ENCODE measurements at places on chromosomes 6 and 20. TPM values are rescaled to one million over a fixed set of nuclear protein-coding genes. Genes with fewer than 3 reads are reported as not detected.

ADGRF1 gene
- not detected for total RNA-seq

ENPP3 gene
- total RNA-seq, result 0.45 TPM

RNF182 gene
- total RNA-seq, result not detected

FOXQ1 gene
- total RNA-seq, result not detected

SLC22A2 gene
- total RNA-seq, result not detected

GRIK2 gene
- 0.13 TPM for total RNA-seq

LBP gene
- not detected for total RNA-seq

LY6G6C gene
- total RNA-seq, result 0.64 TPM

F13A1 gene
- total RNA-seq, result 0.06 TPM

SLC35D3 gene
- total RNA-seq, result not detected

GABRR2 gene
- total RNA-seq, result 0.71 TPM

GABRR1 gene
- not detected for total RNA-seq

PHACTR1 gene
- total RNA-seq, result 1.5 TPM

ISM1 gene
- total RNA-seq, result 0.09 TPM

OR2J3 gene
- not detected for total RNA-seq

SLC22A16 gene
- total RNA-seq, result not detected

EEF1A2 gene
- total RNA-seq, result 0.80 TPM

TRIM38 gene
- 26.7 TPM for total RNA-seq

TMEM217 gene
- 2.5 TPM for total RNA-seq

NRSN1 gene
- total RNA-seq, result not detected

MAS1 gene
- not detected for total RNA-seq

THBS2 gene
- total RNA-seq, result not detected

GSTA3 gene
- not detected for total RNA-seq

SASH1 gene
- total RNA-seq, result 2.9 TPM

C6orf132 gene
- total RNA-seq, result 0.29 TPM

SLC17A3 gene
- total RNA-seq, result 0.21 TPM
